Vagina (tissue), 2 donors: ENCODE measurements at places on chromosomes 6 and 20. TPM values are rescaled to one million over a fixed set of nuclear protein-coding genes. Genes with fewer than 3 reads are reported as not detected.

The CDH22 gene
- 1.7 TPM for total RNA-seq

GRCh38 chr6:157670466-157671186 is 152.4 kb upstream of the SNX9 start:
- DNase-seq = no peak
- peaks cover 24% of the 10 kb centered on the region for H3K4me1 ChIP-seq
- peak overlapping the region; percentile 78 for H3K27ac ChIP-seq
- no peak overlapping the region for H3K4me3 ChIP-seq

The PERP gene
- 279 TPM for total RNA-seq

DNA sequence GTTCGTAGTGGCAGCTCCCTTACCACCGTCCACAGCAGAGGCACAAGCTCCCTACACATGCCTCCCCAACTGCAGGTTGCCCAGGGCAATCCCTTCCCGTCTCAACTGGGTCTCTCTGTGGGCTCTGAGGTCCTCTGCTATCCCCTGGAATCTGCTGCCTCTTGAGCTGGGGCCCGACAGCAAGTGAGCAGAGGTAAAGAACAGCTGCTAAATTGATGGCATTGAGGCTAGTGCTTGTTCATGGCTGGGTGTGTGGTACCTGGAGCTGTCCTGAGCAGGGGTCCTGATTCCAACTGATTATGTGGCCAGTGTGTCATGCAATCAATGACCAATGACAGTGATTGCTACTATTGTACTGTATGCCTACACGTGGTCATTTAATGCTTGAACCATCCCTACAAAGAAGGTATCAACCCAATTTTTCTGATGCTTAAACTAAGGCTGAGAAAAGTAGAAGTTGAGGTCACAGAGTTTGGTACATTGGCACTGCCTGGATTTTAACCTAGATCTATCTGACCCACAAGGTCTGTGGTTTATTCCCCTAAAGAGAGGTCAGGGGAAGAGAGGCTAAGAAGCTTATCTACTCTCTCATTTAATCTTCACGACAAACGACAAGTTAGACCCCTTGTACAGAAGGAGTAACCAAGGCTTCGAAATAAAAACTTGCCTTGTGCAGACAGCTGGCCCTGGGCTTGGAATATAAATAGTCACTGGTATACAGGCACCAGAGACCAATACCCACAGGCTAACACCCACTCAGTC is 41.1 kb downstream of the HNF4A start:
- H3K4me1 ChIP-seq = no peaks in the 10 kb centered on the region
- no peak overlapping the region for H3K27ac ChIP-seq

GRCh38 chr6:56550301-56550700 is 92.4 kb downstream of the DST start:
- no peaks in the 10 kb centered on the region for H3K36me3 ChIP-seq
- H3K27ac ChIP-seq = peak overlapping the region; percentile 71
- no peak overlapping the region for H3K4me3 ChIP-seq
- peaks cover 38% of the 10 kb centered on the region for H3K4me1 ChIP-seq
- no peaks in the 10 kb centered on the region for H3K27me3 ChIP-seq

- no peaks in the 10 kb centered on the region for H3K36me3 ChIP-seq
- no peaks in the 10 kb centered on the region for H3K4me1 ChIP-seq
- no peak overlapping the region for H3K27ac ChIP-seq
- no peak overlapping the region for H3K4me3 ChIP-seq
- no peaks in the 10 kb centered on the region for H3K27me3 ChIP-seq
These were observed 4.6 kb downstream of the OR2H2 start for GRCh38 chr6:29589423-29590048.

DNA sequence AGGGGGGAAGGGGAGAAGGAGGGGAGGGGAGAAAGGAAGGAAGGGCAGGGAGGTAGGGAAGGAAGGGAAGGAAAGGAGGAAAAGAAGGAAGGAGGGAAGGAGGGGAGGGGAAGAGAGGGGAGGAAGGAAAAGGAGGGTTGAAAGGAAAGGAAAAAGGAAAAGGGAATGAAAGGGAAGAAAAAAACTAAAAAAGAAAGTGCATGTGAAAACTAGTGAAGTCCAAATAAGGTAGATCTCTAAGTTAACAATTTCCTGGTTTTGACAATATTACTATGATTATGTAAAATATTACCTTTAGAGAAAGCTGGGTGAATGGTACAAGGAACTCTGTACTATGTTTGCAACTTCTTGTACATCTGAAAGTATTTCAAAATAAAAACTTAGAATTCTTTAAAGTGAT is 132.4 kb downstream of the PTPRT start:
- H3K4me1 ChIP-seq = no peaks in the 10 kb centered on the region
- no peaks in the 10 kb centered on the region for H3K36me3 ChIP-seq
- H3K27me3 ChIP-seq = no peaks in the 10 kb centered on the region
- no peak overlapping the region for H3K4me3 ChIP-seq
- no peak for DNase-seq

- H3K4me1 ChIP-seq = no peaks in the 10 kb centered on the region
- DNase-seq = no peak
These were observed 54.8 kb upstream of the MBOAT1 start for GRCh38 chr6:20266851-20267608.

The COL9A3 gene
- 1.2 TPM for total RNA-seq

The ACSS1 gene
- total RNA-seq = 26.3 TPM

GRCh38 chr6:37826188-37826587 is 6.7 kb downstream of the ZFAND3 start:
- H3K27ac ChIP-seq = no peak overlapping the region
- H3K4me1 ChIP-seq = peaks cover 86% of the 10 kb centered on the region
- no peak overlapping the region for H3K4me3 ChIP-seq
- H3K36me3 ChIP-seq = no peaks in the 10 kb centered on the region
- DNase-seq = no peak

DNA sequence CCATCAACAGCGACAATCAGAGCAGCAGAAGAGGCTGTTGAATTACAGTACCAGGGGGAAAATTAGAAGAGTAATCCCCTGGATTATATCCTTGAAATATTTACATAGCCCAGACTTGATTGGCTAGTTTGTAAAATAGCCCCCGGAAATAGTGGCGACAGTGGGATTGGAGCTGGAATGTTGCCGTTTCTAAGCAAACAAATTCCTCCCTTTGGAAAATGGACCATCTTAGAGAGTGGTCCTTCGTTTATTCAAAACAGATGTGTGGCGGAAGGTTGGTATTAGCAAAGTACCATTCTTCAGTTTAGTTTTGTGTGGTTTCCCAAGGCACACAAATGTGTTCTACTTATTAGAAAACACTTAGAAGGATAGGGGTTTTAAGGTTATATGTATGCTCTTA is 4.5 kb upstream of the EPB41L2 start:
- DNase-seq = no peak
- H3K27ac ChIP-seq = no peak overlapping the region
- no peak overlapping the region for H3K4me3 ChIP-seq
- H3K4me1 ChIP-seq = peaks cover 8% of the 10 kb centered on the region
- H3K27me3 ChIP-seq = no peaks in the 10 kb centered on the region

- peaks cover 54% of the 10 kb centered on the region for H3K4me1 ChIP-seq
- no peaks in the 10 kb centered on the region for H3K27me3 ChIP-seq
- H3K27ac ChIP-seq = peak overlapping the region; percentile 81
- no peaks in the 10 kb centered on the region for H3K36me3 ChIP-seq
These were observed 219.6 kb downstream of the ANKRD60 start for GRCh38 chr20:58008866-58009265.

GRCh38 chr6:107866606-107867301 is 42.6 kb upstream of the SCML4 start:
- no peak overlapping the region for H3K27ac ChIP-seq
- DNase-seq = no peak
- no peaks in the 10 kb centered on the region for H3K36me3 ChIP-seq
- no peak overlapping the region for H3K4me3 ChIP-seq
- H3K4me1 ChIP-seq = no peaks in the 10 kb centered on the region
- no peaks in the 10 kb centered on the region for H3K27me3 ChIP-seq

DNA sequence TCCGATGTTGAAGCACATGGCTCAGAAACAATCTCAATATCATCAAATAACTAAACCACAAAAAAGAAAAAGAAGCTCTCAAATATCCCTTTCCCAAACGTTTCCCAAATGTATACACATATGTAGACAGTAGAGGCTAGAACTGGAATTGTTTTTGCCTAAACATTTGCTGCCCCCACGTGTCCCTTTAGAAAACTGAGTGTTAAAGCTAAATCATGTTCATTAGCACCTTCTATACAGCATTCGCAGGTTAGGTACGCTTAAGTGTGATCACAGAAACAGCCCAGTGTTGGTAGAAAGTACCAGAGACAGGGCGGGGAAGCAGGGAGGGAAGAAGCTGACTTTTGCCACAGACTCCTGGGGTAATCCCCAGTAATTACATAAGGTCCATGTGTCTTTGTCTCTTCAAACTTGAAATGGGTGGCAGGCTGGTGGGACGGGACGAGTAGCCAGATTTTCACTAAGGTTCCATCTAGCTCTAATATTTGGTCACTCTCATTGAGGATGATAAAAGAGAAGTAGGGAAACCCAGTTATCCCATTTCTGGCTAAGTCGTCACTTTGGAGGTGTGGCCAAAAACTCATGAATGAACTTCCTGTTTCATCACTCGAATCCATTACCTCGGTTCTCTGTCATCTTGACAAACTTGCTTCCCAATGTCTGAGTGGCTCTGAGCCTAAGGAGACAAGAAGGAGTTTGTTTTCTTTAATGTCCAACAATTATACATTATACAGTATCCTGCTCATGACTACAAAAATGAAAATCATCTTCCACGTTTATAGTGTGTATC is 15.0 kb upstream of the TFAP2A start:
- H3K36me3 ChIP-seq = no peaks in the 10 kb centered on the region
- H3K4me3 ChIP-seq = no peak overlapping the region
- no peak overlapping the region for H3K27ac ChIP-seq
- H3K4me1 ChIP-seq = peaks cover 20% of the 10 kb centered on the region
- DNase-seq = no peak

The PDE10A gene
- 15.0 TPM for total RNA-seq

The RIMS1 gene
- 5.2 TPM for total RNA-seq

DNA sequence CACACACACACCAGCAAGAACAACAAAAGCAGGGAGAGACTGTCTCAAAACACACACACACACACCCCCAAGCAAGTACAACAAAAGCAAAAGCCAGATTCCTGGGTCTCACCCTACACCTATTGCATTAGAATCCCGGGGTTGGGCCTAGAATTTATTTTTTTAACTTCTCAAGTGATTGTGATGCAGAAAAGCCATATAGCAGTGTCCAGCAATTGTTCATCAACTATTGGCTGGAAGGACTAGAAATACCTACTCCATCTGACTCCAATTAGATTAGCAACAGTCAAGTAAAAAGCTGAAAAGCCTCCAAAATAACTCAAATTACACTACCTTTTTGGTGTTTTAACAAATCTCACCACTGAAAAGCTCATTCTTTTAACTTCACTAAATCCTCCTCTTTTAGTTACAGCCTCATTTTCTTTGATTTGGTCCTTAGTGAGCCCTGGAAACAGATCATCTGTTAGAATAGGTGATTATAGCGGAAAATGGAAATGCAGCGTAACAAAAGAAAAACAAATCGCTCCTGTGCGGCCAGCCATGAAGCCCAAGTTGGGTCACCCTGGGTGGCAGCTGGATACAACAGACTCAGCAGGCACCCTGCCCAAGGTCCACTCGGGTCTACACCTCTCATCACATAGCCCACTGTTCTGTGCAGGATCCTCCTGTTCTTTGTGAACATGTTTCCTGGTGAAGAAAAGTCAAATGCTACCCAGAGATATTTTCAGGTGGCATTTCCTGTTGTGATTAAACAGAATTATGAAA is 38.7 kb downstream of the STAU1 start:
- no peak overlapping the region for H3K4me3 ChIP-seq
- no peaks in the 10 kb centered on the region for H3K4me1 ChIP-seq
- H3K27ac ChIP-seq = no peak overlapping the region
- no peaks in the 10 kb centered on the region for H3K27me3 ChIP-seq
- H3K36me3 ChIP-seq = peaks cover 23% of the 10 kb centered on the region
- DNase-seq = no peak

The ZC2HC1B gene
- not detected for total RNA-seq
